Vagina (tissue), 2 donors: ENCODE measurements at places on chromosomes 4 and X. TPM values are rescaled to one million over a fixed set of nuclear protein-coding genes. Genes with fewer than 3 reads are reported as not detected.

The GEMIN8 gene
- 16.5 TPM for total RNA-seq

- DNase-seq, result no peak
Measured at GRCh38 chr4:73883306-73883705, 14.1 kb downstream of the CXCL1 start.

DNA sequence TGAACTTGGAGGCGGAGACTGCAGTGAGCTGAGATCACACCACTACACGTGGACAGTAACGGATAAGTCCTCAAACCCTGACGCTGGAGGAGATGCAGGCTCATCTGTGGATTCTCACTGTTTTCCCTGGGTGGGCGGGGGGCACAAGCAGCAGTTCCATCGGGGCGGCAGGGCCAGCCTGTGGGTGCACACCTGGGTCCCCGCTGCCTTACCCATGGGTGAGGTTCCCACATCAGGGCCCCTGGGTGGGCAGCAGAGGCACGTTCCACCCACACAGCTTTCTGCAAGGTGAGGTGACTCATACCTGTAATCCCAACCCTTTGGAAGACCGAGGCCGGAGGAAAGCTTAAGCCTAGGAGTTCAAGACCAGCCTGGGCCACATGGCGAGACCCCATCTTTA, 56.6 kb upstream of the MXD4 start:
- DNase-seq, result no peak

- DNase-seq, result no peak
Measured at GRCh38 chrX:20118065-20118824, 1.5 kb upstream of the MAP7D2 start.

GRCh38 chr4:127997534-127998388, 32.6 kb downstream of the ABHD18 start:
- no peak for DNase-seq
